ENCODE measurements at places on chromosomes 5 and 9. TPM values are rescaled to one million over a fixed set of nuclear protein-coding genes. Genes with fewer than 3 reads are reported as not detected.

Gene ZNF354C
- total RNA-seq, result 42.2 TPM

Gene FOXE1
- total RNA-seq, result not detected

Gene MSX2
- 0.69 TPM for total RNA-seq

Gene ADRA1B
- total RNA-seq, result 6.9 TPM

Gene DNLZ
- total RNA-seq, result 10.4 TPM
